ENCODE measurements at places on chromosomes 11 and 22. TPM values are rescaled to one million over a fixed set of nuclear protein-coding genes. Genes with fewer than 3 reads are reported as not detected.

BACE1-AS gene
- 14.9 TPM for total RNA-seq

MYO18B gene
- total RNA-seq: 0.67 TPM

KCNK4 gene
- total RNA-seq: not detected

MPZL3 gene
- 3.9 TPM for total RNA-seq

GRCh38 chr11:133163463-133164419 lies 368.6 kb downstream of the OPCML start:
- DNase-seq: no peak

DNA sequence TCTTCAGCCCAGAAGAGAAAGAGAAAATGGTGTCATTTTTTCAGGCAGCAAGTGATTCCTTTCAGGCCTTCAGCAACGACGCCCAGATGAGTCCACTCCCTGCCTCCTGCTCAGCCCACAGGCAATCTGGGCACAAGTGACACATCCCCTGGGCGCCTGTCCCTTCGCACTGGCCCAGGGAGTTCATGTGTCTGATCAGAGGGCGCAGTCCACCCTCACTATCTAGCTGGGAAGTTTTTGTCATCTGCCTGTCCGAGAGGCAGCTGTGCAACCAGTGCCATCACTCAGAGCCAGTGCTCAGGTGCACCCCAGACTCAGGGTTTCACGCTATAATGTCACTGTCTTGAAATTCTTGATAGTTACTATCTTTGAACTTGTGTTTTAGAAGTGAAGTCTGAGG lies 1.4 kb upstream of the KCNQ1OT1 start:
- DNase-seq: no peak

DNA sequence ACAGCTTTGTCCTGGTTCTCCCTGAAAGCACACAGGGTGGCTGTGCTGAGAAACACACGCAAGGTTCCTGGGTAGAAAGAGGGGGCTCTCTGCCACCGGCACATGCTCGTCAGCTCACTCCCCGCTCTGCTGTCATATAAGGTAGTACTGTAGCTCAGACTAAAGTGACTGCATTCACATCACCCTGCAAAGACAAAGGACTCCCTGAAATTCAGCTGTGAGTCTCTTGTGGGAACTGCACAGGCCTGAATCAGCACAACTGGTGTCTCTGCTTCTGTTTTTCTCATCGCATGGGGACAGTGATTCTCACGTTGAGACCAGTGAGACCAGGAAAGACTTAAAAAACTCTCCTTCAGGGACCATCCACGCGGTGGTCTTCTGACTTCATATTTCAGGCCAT lies 124.1 kb upstream of the BID start:
- DNase-seq: no peak

- no peak for DNase-seq
Measured at GRCh38 chr11:68347345-68347744, 35.0 kb downstream of the LRP5 start.

- DNase-seq: peak; percentile 54
Measured at GRCh38 chr11:62337303-62338181, at the start of gene ASRGL1. Gene ASRGL1 (plus strand): TSS chr11:62337448. CDS start chr11:62337978, 530 bp downstream.

DNA sequence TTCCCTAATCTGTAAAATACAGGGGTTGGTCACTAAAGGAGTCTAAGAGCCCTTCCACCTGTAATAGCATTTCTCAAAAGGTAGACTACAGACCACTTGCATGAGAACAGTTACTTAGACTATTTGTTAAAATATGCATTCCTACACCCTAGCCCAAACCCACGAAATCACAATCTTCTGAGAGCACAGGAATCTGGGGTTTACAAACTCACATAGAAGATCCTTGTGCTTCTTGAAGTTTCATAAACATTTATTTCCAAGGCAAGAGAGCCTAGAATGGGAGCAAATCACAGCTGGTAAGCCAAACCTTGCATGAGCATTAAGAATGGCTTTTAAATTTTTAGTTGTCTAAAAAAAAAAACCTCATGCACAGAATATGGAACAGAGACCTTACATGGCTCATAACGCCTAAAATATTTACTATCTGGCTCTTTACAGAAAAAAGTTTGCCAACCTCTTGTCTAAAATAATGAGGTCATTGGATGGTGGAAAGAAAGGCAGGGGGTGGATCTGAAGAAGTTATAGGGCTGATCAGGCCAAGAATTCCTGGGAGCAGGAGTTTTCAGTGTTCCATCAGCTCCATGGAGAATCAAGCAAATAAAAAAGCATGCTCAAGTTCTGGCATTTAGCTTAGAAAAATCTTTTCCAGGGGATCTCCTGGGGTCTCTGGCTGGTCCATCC lies 133.4 kb downstream of the CCDC34 start:
- DNase-seq: peak; percentile 1

Data from H1 (cell line).